Stimulated activated CD8-positive, alpha-beta memory T cell treated with anti-CD3 and anti-CD28 coated beads, Interleukin-2, amount 100 ng/mL, for 1 hour (primary cell): ENCODE measurements at places on chromosomes 4 and X.

GRCh38 chr4:148934926-148935578 lies 492.8 kb upstream of the NR3C2 start:
- no peak for DNase-seq

DNA sequence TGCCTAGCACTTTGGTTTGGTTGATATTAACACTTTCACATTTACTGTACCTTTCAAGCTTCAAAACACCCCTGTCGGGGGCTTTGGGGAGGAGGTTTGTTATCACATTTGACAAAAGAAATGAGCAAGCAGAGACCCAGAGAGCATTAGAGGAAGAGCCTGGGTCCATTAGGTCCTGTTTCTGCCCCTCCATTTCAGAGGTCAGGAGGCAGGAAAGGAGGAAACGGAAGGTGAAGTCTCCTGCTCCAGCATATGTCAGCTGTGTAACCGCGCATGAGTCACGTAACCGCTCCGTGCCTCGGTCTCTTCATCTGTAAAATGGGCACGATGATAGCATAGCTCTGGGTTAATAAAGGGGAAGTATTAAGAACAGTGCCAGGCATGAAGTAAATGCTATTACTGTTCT lies 201.9 kb upstream of the BCOR start:
- no peak for DNase-seq

DNA sequence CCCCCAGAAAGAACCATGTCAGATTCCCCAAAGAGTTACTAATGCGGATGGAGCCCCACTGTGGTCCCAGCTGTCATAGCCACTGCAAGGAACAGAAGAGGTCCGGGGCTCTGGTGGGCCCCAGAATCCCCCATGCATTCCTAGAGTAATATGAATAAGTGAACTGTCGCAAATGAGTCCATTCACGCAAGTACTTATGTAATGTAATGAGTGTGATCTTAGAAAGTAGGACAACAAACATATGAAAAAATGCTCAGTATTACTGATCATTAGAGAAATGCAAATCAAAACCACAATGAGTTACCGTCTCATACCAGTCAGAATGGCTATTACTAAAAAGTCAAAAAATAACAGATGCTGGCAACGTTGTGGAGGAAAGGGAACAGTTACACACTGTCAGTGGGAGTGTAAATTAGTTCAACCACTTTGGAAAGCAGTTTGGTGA lies 141.5 kb upstream of the RBPJ start:
- no peak for DNase-seq

GRCh38 chr4:104408878-104409277 lies 85.8 kb downstream of the CXXC4 start:
- DNase-seq = no peak

DNA sequence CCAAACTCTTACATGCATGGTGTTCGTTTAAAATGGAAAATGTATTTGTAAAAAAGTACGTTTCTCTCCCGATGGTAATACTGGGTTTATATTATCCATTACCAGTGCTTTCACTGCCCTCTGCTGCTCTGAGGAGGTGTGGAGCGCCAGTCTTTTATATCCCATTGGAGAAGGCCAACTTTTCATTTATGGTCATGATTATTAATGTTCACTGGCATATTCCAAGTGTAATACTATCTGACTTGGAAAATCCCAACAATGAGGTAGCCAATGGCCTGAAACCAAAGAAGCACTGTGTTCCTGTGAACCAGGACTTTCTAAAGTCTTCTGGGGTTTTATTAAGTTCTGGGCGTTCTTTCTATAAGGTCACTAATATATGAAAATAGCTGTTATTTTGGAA lies 80.7 kb downstream of the SYNPO2 start:
- no peak for DNase-seq

GRCh38 chr4:12244973-12245372 lies 816.3 kb upstream of the HS3ST1 start:
- no peak for DNase-seq

- no peak for DNase-seq
Observed at GRCh38 chr4:152468408-152468807, 67.5 kb downstream of the FBXW7 start.

GRCh38 chr4:163591614-163592020 lies 97.1 kb downstream of the TMA16 start:
- no peak for DNase-seq

GRCh38 chr4:13892739-13893105 lies 265.2 kb upstream of the BOD1L1 start:
- DNase-seq = no peak
